ENCODE measurements at places on chromosomes 5 and 9. TPM values are rescaled to one million over a fixed set of nuclear protein-coding genes. Genes with fewer than 3 reads are reported as not detected.

GRCh38 chr5:133902511-133903118, 65.8 kb downstream of the C5orf15 start:
- no peak for DNase-seq

DNA sequence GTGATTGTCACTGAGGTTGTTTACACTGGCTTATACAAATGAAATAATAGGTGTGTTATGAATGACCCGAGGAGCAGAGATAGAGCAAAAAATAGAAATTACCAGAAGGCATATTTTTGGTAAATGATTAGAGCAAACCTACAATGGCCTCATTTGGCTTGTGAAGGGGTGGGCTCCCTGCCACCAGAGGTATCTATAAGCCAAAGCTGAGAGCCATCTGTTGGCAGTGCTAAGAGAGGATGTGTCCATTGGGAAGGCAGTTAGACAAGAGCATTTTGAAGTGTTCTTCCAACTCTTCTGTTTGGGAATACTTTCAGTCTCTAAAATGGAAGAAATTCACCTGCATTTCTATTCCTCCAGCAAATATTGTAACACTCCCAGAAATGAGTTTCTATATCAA, 10.6 kb downstream of the NIPAL4 start:
- no peak for DNase-seq

DNA sequence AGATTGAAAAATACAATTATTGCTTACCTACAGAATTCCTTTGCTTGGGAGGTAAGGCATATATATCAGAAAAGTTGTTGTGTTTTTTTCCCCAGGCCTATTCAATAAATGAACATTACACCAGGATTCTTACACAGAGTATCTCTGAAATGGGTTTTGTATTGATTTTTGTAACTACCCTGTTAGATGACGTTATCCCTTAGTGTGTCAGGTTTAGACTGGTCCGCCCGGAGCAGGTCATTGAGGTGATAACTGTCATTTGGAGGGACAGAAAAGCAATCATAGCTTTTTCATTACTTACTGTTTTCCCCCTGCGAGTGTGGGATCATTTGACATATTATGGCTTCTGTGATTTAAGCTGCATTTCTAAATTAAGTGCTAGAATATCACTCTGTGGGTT, 715.2 kb upstream of the ADAMTS16 start:
- no peak for DNase-seq

GRCh38 chr5:167513381-167513780, 778.1 kb upstream of the WWC1 start:
- DNase-seq, result no peak

- DNase-seq, result no peak
Observed at GRCh38 chr5:76764374-76764773, 48.4 kb downstream of the F2R start.

DNA sequence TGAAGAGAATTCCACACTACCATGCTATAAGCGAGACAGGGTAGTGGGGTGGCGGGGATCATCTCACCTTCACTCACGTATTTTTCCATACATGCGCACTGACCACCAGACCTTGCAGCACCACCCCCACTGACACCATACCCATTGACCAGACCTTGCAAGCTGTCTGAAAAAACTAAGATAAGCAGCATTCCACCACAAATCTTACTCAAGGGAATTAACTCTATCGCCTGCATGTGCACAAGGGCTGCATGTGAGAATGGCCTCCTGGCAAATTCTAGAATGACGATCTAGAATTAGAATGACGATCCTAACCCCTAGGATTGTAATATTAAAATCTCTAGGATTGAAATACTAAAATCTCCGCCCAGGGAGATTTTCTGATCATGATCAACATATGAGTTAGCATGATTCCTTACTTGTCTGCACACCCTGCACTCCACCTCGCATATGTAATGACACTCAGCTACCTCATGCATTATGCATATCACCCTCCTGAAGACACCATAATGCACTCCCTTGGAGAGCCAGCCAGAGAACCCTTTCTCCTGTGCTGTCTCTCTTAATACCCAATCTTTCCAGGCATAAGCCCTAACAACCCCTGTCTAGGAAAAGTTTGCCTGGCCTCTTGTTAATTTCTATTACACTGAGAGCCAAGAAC, 11.7 kb downstream of the SOX30 start:
- DNase-seq, result no peak

DNA sequence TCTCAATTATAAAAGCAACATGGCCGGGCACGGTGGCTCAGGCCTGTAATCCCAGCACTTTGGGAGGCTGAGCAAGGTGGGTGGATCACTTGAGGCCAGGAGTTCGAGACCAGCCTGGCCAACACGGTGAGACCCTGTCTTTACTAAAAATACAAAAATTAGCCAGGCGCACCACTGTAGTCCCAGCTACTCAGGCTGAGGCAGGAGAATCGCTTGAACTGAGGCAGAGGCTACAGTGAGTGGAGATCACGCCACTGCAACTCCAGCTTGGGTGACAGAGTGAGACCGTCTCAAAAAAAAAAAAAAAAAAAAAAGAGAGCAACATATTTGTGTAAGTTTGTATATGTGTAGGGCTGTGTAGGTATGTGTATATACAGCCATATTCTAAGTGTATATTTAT, 7.5 kb downstream of the RPS6 start:
- DNase-seq, result no peak

- DNase-seq, result no peak
Observed at GRCh38 chr5:38994324-38994927, 79.8 kb downstream of the RICTOR start.

- DNase-seq, result no peak
Observed at GRCh38 chr5:89998519-89999305, 410.8 kb downstream of the CETN3 start.

Gene RAB3C
- total RNA-seq, result 0.84 TPM

Gene SLCO4C1
- total RNA-seq, result 0.17 TPM

Gene NEUROG1
- total RNA-seq, result not detected

Gene TTC39B
- 1.4 TPM for total RNA-seq

Gene PGM5
- 150 TPM for total RNA-seq

Gene TAF1L
- not detected for total RNA-seq
